B cell (primary cell): ENCODE measurements at places on chromosomes 12 and 14.

DNA sequence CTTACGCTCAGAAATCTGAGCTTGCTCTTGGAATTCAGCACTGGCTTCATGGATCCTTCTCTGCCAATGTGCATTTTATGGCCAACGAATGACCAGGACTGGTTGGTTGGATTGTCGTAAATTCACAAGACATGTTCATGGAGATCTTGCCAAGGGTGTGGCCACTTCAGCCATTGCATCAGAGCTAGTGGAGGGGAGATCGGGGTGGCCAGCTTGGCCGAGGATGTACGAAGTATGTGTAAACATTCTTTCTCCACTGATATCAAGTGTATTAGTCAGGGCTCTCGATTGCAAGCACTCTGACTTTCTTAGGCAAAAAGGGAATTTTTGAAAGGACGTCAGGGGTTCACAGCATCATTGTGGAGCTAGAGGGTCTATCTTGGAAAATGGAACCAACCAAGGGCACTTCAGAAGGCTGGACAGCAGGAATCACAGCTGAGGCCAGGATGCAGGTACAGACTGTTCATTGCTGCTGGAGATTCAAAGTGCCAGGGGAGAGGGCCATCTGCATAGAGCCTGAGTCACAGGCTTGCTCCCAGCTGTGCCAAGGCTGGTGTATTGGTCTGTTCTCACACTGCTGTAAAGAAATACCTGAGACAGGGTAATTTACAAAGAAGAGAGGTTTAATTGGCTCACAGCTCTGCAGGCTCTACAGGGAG, 32.9 kb upstream of the ADGRD1 start:
- no peaks in the 10 kb centered on the region for H3K36me3 ChIP-seq
- peaks cover 10% of the 10 kb centered on the region for H3K4me1 ChIP-seq
- no peak overlapping the region for H3K4me3 ChIP-seq
- H3K27me3 ChIP-seq: peaks cover 10% of the 10 kb centered on the region
- no peak overlapping the region for H3K27ac ChIP-seq

DNA sequence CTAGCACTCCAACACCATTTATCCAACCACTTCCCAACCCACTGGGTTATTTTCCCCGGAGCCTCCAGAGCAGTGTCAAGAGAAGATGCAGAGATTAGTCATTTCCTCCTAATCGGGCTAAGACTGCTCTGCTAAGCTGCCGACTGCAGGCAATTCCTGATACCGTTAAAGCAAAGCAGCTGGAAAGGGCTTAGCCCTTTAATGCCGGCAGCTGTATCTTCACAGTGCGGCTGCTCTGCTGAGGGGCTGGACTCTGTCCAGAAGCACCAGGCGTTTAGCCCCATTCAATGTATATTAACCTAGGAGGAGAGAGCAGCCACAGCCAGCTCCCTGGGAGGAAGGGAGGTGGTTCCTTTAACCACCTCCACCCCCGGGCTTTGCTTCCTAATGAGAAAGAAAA, 11.1 kb downstream of the AQP6 start:
- H3K4me1 ChIP-seq: no peaks in the 10 kb centered on the region
- DNase-seq: no peak
- no peak overlapping the region for H3K27ac ChIP-seq
- no peaks in the 10 kb centered on the region for H3K36me3 ChIP-seq
- H3K4me3 ChIP-seq: no peak overlapping the region

GRCh38 chr12:2804393-2805142, 7.9 kb upstream of the ITFG2 start:
- no peak overlapping the region for H3K27ac ChIP-seq
- H3K36me3 ChIP-seq: peaks cover 50% of the 10 kb centered on the region
- no peaks in the 10 kb centered on the region for H3K4me1 ChIP-seq
- H3K4me3 ChIP-seq: no peak overlapping the region
- no peak for DNase-seq

DNA sequence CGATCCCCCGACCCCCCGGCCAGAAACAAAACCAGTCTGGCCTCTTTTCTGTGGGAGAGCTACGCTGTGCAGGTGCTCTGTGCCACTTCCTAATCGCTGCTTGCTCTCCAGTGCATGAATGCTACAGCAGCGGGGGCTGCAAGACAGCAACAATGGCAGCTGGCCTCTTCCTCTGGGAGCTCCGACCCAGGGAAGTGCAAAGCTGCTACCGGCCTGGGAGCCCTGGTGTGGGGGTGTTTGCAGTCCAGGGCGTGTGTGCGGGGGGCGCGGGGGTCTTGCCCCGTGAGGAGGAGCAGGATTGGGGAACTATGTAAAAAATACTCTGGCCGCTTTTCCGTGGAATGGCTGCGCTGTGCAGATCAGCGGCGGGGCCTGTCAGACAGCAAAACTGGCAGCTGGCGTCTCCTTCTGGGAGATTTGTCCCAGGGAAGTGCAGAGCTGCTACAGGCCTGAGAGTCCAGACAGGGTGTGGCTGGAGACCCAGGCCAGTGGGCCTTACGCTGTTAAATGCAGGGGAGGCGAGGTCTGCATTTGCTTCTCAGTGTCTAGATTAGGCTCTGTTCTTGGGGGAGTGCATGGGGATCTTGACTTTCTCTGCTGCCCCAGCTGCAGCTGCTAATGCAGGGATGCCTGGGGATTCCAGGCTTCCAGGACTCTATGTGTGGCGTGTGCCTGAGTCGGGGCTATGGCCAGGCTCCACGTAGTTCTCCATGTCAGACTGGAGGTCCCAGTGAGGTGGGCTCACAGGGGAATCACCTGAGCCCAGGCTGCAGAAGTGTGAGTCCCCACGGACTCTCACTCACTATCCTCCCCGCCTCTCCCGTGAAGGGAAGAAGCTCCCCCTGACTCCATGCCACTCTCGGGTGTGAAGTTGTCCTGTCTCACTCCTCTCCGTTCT, 344.5 kb downstream of the AEBP2 start:
- H3K27me3 ChIP-seq: no peaks in the 10 kb centered on the region
- H3K4me1 ChIP-seq: no peaks in the 10 kb centered on the region
- DNase-seq: no peak
- H3K27ac ChIP-seq: no peak overlapping the region

GRCh38 chr12:90823859-90824258, 131.1 kb downstream of the CCER1 start:
- no peaks in the 10 kb centered on the region for H3K4me1 ChIP-seq
- H3K4me3 ChIP-seq: no peak overlapping the region
- DNase-seq: no peak

DNA sequence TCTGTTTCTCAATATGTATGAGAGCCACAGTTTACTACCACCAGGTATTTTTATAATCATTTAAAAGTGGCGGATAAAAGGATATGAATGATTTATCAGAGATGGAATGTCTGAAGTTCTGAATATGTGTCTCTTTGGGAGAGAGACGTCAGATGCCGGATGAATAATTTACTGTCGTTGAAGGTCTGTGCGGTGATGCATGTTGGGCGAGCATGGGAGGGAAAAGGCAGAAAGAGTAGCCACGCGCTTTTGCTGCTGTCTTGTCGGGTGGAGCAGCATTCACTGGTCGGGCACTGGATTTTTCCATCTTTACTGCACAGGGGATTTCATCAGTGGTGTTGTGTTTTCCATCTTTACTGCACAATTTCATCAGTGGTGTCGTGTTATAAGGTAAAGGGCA, 65.6 kb downstream of the SYNE2 start:
- no peak overlapping the region for H3K27ac ChIP-seq
- H3K4me3 ChIP-seq: no peak overlapping the region
- no peaks in the 10 kb centered on the region for H3K27me3 ChIP-seq
- DNase-seq: no peak
- no peaks in the 10 kb centered on the region for H3K4me1 ChIP-seq

- no peak overlapping the region for H3K4me3 ChIP-seq
- peaks cover 2% of the 10 kb centered on the region for H3K36me3 ChIP-seq
- DNase-seq: no peak
- H3K27ac ChIP-seq: no peak overlapping the region
- peaks cover 11% of the 10 kb centered on the region for H3K4me1 ChIP-seq
- no peaks in the 10 kb centered on the region for H3K27me3 ChIP-seq
These were observed 149.2 kb upstream of the FUT8 start for GRCh38 chr14:65263177-65263788.

DNA sequence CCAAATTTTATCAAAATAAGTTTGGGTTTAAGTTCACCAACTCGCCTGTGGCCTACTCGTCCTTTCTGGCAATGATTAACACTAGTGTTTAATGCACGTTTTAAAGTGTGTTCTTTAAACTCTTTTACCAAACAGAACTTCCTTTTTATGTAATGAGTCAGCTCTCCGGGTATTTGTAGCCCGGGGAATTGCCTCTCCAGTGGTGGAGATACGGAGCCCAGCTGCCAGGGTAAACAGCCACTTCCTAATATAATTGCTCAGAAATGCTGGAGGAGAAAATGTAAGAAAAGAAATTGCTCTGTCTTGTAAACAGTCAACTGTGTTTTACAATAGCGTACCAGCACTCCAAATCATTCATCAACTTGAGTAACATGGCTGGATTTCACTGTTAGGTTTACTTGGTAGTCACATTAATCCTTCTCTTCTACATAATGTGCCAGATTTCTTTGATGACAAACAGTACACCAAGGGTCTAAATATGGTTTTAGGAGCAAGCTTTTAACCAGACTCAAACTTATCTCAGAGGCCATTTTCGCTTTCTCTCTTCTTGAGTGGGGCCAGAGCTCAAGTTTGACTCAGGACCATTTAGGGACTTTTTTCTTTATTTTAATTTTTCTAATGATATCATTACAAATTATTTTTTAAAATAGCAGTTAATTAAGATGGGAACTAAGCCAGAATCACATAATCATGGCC, 101.2 kb upstream of the SLC38A2 start:
- no peaks in the 10 kb centered on the region for H3K27me3 ChIP-seq
- H3K4me3 ChIP-seq: peak overlapping the region; percentile 43
- H3K36me3 ChIP-seq: no peaks in the 10 kb centered on the region
- peaks cover 12% of the 10 kb centered on the region for H3K4me1 ChIP-seq

GRCh38 chr14:35386673-35387125, 17.9 kb downstream of the NFKBIA start:
- H3K36me3 ChIP-seq: no peaks in the 10 kb centered on the region
- no peaks in the 10 kb centered on the region for H3K27me3 ChIP-seq
- DNase-seq: no peak
- H3K4me1 ChIP-seq: no peaks in the 10 kb centered on the region
- no peak overlapping the region for H3K27ac ChIP-seq

DNA sequence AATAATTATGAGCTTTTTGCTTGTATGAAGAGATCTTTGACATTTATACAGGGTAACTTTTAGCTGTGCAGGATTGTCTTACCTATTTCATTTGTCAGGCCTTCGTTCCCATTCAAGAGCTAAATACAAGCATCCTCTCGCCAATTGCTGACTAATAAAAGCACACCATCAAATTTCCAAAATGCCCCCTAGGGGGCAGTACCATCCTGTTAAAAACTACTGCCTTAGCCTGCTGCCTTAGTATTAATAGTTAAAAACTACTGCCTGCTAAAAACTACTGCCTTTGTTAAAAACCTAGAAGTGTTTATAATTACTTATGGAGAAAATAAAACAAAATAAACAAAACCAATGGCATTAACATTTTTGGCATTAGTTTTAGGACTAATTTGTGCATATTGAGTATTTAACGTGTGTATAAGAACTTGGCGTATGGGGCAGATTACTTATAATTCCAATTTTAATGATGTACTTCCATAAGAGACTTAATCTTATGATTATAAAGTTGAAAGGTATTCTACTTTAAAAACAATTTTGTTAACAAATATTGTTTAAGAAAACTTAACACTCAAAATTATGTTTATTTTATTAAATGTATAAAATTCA, 3.0 kb upstream of the IFI27L2 start:
- no peaks in the 10 kb centered on the region for H3K36me3 ChIP-seq
- no peaks in the 10 kb centered on the region for H3K27me3 ChIP-seq
- peaks cover 21% of the 10 kb centered on the region for H3K4me1 ChIP-seq

GRCh38 chr14:22105006-22105623, 431.5 kb upstream of the OR4E1 start:
- DNase-seq: no peak
- H3K4me3 ChIP-seq: no peak overlapping the region
- H3K36me3 ChIP-seq: no peaks in the 10 kb centered on the region
- peaks cover 7% of the 10 kb centered on the region for H3K27me3 ChIP-seq
- no peak overlapping the region for H3K27ac ChIP-seq
- H3K4me1 ChIP-seq: no peaks in the 10 kb centered on the region

DNA sequence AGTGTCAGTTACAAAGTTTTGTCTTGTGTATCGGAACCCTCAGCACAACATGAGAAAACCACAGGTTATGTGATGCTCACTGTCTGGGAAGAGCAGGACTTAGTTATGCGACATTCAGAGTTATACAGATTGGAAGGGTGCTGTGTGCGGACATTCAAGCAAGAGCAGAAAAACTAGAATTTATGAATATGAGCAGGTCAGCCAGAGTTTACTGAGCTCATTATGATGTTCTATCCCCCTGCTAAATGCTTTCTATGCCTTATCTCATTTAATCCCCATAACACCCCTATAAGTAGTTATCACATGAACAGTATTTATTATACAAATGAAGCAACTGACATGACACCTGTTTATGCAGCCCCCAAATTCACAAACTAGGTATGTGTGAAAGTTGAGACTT, 1083.2 kb downstream of the FLRT2 start:
- H3K27ac ChIP-seq: no peak overlapping the region
- DNase-seq: no peak
- H3K4me3 ChIP-seq: no peak overlapping the region

- H3K27me3 ChIP-seq: peaks cover 9% of the 10 kb centered on the region
- no peak overlapping the region for H3K4me3 ChIP-seq
- no peaks in the 10 kb centered on the region for H3K4me1 ChIP-seq
- H3K36me3 ChIP-seq: no peaks in the 10 kb centered on the region
These were observed 15.8 kb upstream of the KRT7 start for GRCh38 chr12:52217223-52217622.
